Cerebellar nuclear complex (tissue), 1 donor: ENCODE measurements at places on chromosomes 4 and X.

GRCh38 chrX:102599951-102600579 is 750 bp downstream of the ARMCX5 start:
- no peak for DNase-seq

- no peak for DNase-seq
Measured at GRCh38 chr4:71322425-71322824, 16.4 kb upstream of the SLC4A4 start.

DNA sequence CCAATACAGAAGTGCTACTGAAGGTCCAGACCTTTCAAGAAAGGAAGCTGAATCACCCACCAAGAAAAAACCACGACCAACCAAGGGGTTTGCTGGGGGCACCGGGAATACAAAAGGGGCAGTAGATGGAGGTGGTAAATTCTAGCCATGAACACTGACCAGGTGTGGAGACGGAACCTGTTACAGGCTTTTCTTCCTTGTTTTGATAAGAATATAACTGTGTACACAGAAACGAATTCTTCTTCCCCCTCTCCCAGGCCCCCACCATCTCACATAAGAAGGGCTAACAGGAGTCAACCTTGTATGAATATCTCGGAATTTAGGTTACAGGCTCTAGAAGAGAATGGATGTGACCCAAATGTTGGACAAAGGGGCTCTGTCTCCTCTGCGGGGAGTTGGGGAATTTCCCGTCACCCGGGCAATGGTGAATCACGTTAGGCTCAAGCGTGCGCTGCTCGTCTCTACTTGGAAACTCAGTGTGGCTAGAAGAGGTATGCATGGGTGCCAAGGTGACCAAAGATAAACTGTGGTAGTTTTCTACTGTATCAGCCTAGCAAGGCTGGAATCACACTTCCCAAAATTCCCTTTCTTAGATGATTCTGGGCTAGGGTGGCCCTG is 87.0 kb downstream of the AFAP1 start:
- no peak for DNase-seq

DNA sequence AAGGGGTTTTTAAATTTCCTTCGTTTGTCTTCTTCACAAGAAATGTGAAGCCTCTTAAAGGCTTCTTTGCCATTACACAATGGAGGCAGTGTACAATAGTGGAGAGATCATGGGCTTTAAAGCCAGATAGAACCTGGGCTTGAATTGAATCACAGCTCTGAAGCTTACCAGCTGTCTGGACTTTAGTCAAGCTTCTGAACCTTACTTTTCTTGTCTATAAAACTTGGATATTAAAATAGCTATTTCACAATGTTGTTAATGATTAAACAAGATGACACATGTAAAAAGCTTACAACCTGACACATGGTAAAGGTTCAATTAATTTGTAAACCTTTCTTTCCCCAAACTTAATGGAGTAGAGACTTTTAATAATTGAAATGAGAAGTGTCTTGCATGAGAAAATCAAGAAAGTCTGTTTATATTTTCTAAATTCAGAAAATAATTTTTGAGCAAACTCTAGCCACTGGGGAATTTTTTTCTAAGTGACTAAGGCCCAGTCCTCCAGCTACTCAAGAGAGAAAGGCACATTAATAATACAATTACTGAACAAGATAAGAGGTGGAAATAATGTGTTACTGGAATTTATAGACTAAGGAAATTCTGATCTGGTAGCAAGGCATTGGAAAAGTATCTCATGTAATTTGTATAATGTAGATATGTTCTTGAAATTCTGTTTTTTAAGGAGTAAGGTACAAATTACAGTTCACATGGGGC is 21.7 kb upstream of the TBC1D8B start:
- no peak for DNase-seq

DNA sequence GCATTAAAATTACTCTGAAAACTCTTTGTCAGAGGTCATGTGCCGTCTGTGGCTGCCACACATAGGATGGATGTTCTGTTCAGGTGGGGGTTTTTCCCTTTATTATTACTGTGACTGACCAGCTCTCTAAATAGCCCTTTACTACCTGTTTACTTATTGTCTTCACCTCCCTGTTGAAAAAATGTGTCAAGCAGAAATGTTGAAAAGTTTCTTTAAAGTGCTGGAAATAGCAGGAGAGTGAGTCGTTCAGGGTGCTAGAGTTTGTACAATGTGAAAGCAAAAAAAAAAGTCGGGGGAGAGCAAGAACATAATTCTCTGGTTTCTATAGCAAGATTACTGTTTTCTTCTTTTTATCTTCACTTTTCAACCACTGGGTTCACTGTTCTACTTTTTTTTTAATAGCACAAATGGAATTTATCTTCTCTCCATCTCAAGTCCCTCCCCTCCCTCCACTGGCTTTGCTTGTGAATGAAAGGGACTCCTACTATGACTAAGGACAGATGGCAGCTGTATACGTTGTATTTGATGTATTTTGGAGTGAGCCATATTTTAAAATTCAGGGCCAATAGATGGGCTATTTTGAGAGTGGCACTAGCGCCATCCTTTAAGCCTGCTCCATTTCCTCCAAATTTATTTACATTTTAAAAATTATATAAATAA is 33.3 kb downstream of the ARX start:
- no peak for DNase-seq

DNA sequence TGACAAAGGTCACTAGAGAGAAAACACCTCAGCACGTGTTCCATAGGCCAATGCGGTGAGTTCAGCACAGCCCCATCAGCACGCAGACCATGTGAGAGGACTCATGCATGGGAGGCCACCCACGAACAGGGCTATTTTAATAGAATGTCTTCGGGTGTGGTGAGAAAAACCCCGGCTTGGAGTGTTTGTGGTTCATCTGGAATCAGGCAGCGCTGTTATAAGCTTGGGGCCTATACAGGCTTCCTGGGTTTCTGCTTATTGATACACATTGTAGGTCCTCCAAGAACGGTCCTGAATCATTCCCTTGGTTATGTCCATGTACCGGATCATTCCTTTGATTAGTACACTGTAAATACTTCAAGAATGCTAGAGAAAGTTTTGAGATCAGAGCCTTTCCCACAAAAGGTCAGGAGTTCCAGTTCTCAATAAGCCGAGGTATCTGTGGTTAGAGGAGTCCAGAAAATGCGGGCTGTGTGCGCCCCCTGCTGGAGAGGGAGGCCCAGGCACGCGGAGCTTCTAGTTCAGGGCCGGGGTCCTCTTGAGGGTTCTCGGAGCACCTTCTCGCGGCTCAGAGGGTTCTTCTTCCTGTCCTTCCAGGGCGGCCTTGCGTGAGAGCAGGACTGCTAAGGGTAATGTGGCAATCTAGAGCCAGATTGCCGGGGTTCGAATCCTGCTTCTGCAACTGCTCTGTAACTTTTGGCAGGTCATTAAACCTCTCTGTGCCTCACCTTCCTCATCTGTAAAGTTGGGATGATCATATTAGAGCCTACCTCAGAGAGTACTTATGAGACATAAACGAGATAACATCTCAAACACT is 51.8 kb downstream of the TLR10 start:
- DNase-seq = no peak

DNA sequence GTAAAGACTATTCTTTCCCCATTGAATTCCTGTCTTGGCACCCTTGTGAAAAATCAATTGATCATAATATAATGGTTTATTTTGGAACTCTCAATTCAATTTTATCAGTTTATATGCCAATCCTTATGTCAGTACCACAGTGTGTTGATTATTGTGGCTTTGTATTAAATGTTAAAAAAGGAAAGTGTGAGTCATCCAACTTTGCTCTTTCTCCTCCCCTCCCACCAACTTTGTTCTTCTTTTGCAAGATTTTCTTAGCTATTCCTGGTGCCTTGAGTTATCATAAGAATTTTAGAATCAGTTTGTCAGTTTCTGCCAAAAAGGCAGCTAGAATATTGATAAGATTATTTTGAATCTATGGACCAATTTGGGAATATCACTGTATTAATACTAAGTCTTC is 11.2 kb upstream of the RNF175 start:
- DNase-seq = no peak

DNA sequence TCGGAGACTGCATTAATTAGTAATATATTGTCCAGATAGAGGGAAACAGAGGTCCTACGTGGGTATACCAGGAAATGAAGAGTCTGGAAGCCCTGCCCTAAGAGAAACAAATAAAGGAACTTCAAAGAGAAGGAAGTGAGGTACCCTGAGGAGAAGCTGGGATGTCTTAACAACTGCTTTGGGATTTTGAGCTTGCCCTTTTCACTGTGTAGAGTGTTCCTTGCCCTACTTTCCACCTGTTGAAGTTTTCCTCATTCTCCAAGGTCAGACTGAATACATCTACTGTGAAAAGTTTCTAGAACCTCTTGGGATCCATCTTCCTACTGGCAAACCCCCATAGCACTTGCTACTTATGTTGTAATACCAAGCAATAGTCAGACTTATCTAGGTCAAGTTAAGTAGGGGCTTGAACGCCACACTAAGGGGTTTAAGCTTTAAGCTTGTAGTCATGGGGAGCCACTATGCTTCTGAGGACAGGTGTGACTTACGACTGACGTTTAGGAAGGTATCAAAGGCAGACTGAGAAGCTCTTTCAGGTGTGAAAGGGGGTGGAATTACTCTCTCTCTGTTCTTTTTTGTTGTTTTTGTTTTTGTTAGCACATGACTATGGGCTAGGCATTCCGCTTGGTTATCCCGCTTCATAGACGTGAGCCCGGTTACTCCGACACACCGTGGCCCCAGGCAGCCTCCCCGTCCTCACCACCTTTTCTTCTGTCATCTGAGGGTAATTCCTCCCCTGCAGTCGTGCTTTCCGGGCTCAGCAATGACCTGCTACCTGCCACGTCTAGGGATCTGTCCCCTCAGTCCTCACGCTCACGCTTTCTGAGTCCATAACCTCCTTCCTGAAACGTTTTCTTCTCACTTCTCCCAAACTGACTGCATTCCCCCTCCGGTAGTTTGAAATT is 959 bp upstream of the REST start:
- no peak for DNase-seq

- DNase-seq = no peak
Measured at GRCh38 chr4:825063-825970, 612 bp downstream of the CPLX1 start.

DNA sequence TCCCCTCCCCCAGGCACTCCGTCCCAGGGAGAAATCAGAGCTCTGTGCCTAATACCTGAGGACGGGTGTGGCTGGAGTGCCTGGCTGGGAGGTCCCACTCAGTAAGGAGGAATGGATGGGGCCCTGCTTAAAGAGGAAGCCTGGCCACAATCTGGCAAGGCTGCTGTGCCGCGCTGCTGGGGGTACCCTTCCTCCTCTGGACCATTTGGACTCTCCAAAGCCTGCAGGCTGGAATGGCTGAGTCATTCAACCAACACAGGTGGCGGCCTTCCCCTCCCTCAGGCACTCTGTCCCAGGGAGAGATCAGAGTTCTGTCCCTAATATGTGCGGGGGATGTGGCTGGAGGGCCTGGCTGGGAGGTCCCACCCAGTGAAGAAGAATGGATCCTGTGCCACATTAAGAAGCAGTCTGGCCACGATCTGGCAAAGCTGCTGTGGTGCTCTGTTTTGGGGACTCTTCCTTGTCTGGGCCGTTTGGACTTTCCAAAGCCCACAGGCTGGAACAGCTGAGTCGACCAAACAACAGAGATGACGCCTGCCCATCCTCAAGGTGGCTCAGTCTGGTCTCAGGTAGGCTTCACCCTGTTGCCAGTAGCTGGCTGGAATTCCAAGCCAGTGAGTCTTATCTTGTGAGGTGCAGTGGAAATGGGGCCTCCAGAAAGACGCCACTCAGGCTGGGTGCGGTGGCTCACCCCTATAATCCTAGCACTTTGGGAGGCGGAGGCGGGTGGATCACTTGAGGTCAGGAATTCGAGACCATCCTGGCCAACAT is 127.3 kb upstream of the HUWE1 start:
- DNase-seq = no peak
